ENCODE measurements at places on chromosomes 7 and 10.
A peak's percentile ranks its signal among the peaks of the same experiment; 100 is the strongest.

- DNase-seq, result no peak
Measured at GRCh38 chr10:123870260-123870659, 21.3 kb downstream of the CPXM2 start.

GRCh38 chr7:94649450-94649849 is 6.5 kb downstream of the SGCE start:
- DNase-seq, result peak; percentile 5

GRCh38 chr10:52853704-52854103 is 81.1 kb upstream of the MBL2 start:
- DNase-seq, result no peak

GRCh38 chr10:88281592-88282347 is 301.3 kb downstream of the RNLS start:
- DNase-seq, result peak; percentile 76

- no peak for DNase-seq
Measured at GRCh38 chr10:124142960-124143359, 49.6 kb upstream of the CHST15 start.

- no peak for DNase-seq
Measured at GRCh38 chr7:30206942-30207341, 72.2 kb downstream of the MTURN start.

DNA sequence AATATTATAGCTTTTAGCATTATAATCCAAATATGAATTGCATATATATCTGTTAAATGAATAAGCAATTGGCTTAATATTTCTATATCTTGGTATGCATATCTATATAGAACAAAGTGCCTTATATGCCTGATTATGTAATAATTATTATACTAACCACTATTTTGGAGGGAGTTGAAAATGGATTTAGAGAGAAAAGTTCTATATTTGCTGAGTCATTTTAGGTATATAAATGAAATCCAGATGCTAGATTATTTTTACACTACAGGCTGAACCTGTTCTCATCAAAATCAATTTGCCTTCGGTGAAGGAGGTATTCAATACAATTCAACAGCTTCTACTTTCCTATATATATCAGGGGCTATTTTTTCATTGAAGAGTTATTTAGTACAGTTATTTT is 276.4 kb downstream of the PCLO start:
- DNase-seq, result no peak

- no peak for DNase-seq
Measured at GRCh38 chr10:77306666-77307065, 330.9 kb downstream of the KCNMA1 start.

- no peak for DNase-seq
Measured at GRCh38 chr7:75916685-75917634, 2.0 kb downstream of the POR start.

DNA sequence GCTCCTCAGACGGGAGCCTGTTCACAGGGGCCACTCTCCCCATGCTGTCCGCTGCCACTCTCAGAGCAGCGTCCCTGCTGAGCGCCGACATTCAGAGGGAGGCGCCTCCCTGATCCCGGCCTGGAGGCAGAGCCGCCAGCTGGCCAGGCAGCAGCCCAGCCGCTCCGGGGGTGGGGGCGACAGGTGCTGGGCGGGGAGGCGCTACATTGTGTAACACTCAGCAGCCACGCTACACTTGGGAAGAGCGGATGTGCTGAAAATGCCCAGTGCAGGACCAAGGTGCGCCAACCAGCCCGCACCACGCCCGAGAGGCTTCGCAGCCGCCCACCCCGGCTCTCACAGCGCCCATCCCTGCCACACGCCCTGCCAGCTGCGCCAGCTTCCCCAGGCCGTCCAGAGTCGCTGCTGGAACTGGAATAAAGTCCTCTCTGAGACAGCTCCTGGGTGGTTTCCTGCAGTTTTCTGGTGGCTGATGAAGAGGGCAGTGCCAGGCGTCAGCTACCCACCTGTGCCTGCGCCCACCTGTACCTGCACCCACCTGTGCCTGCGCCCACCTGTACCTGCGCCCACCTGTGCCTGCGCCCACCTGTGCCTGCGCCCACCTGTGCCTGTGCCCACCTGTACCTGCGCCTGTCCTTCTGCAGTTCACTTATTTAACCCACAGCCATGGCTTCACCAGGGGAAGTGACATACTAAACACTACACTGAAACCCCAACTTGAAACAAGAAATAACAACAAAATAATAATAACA is 25.7 kb downstream of the STK32C start:
- no peak for DNase-seq

GRCh38 chr7:152522571-152523067 is 86.8 kb upstream of the KMT2C start:
- peak; percentile 34 for DNase-seq

- no peak for DNase-seq
Measured at GRCh38 chr7:41116817-41117216, 586.1 kb downstream of the INHBA start.

DNA sequence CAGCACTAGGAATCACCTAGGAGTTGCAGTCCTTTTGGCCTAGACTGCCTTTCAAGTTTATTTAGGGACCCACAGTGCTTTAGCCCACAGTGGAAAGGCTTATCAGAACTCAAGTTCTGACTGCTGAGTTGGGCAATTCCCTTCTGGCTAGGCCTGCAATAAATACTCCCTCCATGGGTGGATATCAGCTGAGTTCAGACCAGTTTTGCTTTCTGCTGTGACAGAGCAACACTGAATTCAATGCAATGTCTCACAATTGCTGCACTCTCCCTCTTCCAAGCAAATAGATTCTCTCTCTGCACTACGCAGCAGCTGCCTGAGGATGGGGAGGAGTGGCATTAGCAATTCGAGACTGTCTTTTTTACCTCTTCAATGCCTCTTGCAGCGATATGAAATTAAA is 1153.3 kb downstream of the SORCS1 start:
- DNase-seq, result no peak

GRCh38 chr10:73647211-73647874 is 6.1 kb upstream of the MYOZ1 start:
- DNase-seq, result peak; percentile 28

- no peak for DNase-seq
Measured at GRCh38 chr10:60105295-60105695, 198.9 kb upstream of the CCDC6 start.

- peak; percentile 60 for DNase-seq
Measured at GRCh38 chr10:87723500-87723899, 63.8 kb downstream of the PAPSS2 start.
